ENCODE measurements at places on chromosomes 4 and X. TPM values are rescaled to one million over a fixed set of nuclear protein-coding genes. Genes with fewer than 3 reads are reported as not detected.

The C4orf54 gene
- not detected for total RNA-seq

The RAB40A gene
- total RNA-seq, result 0.36 TPM

The CFAP99 gene
- not detected for total RNA-seq

The PF4V1 gene
- not detected for total RNA-seq

The ARMCX4 gene
- 17.9 TPM for total RNA-seq

The GABRG1 gene
- total RNA-seq, result not detected

The FREM3 gene
- 0.56 TPM for total RNA-seq

The CSAG1 gene
- 5.1 TPM for total RNA-seq

The DYNLT3 gene
- total RNA-seq, result 13.4 TPM

The STOX2 gene
- total RNA-seq, result 4.8 TPM

The REPS2 gene
- 10.6 TPM for total RNA-seq

The KLB gene
- not detected for total RNA-seq

The VSIG4 gene
- total RNA-seq, result not detected

The GLRA3 gene
- not detected for total RNA-seq
